ENCODE measurements at places on chromosomes 2 and 18. TPM values are rescaled to one million over a fixed set of nuclear protein-coding genes. Genes with fewer than 3 reads are reported as not detected.

DNA sequence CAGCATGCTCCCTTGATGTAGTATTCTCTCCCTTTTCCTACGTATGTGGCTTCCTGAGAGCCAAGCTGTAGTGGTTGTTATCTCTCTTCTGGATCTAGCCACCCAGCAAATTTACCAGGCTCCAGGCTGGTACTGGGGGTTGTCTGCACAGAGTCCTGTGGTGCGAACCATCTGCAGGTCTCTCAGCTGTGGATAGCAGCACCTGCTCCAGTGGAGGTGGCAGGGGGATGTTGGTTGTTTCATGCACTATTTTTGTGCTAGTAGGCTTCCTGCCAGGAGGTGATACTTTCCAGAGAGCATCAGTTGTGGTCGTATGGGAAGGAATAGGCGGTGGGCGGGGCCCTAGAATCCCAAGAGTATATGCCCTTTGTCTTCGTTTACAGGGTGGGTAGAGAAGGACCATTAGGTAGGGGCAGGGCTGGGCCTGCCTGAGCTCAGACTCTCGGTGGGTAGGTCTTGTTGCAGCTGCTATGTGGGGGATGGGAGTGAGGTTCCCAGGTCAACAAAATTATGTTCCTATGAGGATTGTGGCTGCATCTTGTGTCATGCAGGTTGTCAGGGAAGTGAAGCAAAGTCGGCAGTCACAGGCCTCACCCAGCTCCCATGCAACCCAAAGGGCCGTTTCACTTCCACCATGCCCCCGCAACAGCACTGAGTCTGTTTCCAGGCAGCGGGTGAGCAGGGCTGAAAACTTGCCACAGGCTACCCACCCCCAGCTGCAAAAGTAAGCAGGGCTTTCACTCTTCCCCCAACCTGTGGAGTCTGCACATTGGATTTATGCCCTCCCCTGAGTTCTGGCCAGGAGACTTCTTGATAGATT is 1139.5 kb downstream of the BCL11A start:
- DNase-seq, result no peak

DNA sequence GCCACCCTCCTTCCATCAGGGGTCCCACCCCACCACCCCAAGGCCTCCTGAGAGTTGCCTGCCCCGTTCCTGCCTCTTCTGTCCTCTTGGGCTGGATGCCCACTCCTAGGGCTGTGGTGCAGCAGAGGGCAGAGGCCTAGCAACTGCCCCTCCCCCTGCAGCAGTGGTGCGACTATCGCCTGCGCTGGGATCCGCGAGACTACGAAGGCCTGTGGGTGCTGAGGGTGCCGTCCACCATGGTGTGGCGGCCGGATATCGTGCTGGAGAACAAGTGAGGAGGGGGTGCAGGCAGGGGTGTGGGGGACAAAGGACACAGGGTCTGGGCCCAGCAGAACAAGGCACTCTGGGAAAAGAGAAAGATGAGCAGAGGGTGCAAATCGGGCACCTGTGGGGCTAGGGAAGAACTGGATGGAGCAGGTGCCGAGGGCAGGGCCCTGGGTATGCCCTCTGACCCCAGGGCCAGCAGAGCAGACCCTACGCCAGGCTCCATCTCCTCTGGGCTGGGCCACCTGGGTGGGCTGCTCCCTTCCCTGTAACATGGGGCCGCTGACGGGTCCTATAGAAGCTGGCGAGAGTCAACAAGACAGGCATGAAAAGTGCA is 1.0 kb downstream of the CHRNG start:
- no peak for DNase-seq

GRCh38 chr2:158733430-158733755 is 61.7 kb upstream of the DAPL1 start:
- DNase-seq, result no peak

GRCh38 chr2:38697116-38697840 is 31.4 kb downstream of the GALM start:
- DNase-seq, result no peak

Gene LYPD6
- not detected for total RNA-seq

DNA sequence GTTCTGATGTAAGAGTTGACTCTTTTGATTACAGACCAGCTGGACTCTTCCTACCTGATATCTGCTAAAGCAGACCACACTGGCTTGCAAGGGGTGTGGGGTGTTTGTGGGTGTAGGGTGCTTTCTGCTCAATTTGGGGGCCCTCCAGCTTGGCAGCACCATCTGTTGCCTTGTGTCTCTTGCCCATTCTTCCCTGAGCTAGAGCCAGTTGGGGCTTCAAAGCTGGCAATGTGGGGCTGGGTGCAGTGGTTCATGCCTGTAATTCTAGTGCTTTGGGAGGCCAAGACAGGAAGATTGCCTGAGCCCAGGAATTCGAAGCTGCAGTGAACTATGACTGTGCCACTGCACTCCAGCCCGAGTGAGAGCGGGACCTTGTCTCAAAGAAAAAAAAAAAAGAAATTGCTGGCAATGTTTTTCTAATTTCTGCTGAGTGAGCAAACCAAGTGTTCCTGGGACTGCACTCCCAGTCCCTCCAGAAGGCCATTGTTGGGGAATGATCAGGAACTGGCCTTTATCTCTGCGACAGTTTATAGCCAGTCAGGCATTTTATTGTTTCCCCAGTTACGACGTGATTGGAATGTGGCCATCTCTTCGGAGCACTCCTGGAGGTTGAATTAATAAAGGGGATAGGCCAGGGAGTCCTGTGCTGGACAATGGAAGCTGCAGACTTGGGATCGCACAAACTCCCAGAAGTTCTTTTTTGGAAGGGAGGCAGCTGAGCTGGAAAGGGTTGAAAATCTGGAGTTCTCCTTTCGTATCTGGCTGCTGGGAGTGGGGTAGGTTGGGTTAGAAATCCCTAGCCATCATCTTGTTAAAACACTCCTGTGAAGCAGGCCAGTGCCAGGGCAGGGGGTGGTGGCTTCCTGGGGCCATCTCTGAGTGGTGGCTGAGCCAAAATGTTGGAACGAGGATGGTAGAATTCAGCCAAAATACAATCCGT is 57.2 kb downstream of the LIPG start:
- no peak for DNase-seq

- no peak for DNase-seq
Measured at GRCh38 chr2:106097038-106098000, 96.8 kb downstream of the UXS1 start.

Gene PTPRN
- 1.7 TPM for total RNA-seq

Gene OXER1
- total RNA-seq, result 0.16 TPM

Gene SERPINB3
- total RNA-seq, result not detected
